ENCODE measurements at places on chromosomes 3 and 15.

GRCh38 chr3:38605981-38606380, 43.5 kb downstream of the SCN5A start:
- DNase-seq: no peak

DNA sequence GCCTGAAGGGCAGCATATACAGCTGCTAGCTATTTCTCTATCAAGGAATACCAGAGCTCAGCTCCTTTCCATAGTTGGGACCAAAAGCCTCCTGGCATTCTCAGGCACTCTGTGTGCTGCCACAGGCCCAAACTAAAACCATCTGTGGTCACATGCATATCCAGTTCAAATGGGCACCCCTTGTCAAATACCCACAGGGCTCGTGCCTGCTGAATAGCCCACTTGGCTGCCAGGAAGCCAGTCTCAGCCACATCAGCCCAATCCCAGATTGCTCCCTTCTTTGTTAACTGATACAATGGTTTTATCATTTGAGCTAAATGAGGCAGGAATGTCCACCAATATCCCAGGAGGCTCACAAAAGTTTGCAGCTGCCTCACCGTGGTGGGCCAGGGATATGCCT, 13.9 kb downstream of the CCRL2 start:
- no peak for DNase-seq

DNA sequence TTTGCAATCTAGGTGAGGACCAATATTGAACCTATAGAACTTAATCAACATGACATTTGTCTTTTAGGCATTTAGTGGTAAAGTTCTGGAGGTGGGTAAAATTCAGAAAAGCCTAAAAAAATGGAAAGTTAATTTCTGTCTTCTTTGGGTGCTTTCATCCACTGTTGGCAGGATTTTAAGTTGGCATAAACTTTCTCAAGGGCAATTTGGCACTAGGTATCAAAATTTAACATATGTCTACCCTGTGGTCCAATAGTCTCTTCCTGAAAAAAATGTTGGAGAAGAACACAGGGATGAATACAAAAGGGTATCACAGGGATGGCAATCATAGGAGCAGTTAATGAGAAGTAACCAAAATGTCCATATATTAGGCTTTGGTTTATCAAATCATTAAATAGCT, 227.0 kb upstream of the WNT5A start:
- no peak for DNase-seq

DNA sequence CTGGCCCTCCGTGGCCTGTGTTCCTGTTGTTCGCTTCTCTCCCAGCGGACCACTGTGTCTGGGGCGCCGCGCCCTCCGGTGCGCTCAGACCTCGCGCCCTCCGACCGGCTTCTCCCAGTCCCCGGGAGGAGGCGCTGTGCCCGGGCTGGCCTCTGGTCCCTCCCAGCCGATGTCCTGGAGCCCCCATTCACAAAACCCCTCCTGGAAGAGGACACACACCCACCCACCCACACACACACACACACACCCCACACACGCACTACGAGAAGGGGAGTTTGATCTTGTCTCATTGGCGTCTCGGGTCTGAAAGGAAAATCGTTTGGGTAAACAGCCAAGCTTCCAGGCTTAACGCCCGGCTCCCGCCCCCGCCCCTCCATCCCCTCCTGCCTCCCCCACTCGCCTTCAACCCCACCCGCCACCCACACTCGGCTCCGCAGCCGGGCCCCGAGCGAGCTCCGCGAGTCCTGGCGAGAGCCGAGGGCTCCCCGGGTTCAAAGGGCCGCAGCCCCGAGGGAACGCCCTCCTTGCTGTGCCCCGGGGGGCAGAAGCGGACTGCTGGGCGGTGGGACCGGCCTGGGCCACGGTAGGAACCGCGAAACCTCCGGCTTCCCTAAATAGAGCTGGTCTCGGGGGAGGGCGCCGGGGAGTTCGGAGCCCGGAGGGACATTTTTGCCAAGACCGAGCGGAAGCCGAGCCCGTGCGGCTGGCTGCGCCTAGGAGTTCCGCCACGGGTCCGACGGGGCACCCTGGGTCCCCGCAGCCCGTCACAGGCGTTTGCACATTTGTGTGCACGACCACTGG, 23.6 kb downstream of the NR2F2 start:
- no peak for DNase-seq

- no peak for DNase-seq
These were observed 304.5 kb downstream of the OTOL1 start for GRCh38 chr3:161800985-161801559.

GRCh38 chr3:133862161-133862560, 33.5 kb downstream of the RAB6B start:
- no peak for DNase-seq

GRCh38 chr3:129605203-129605921, 1.1 kb downstream of the PLXND1 start:
- peak; percentile 34 for DNase-seq

- no peak for DNase-seq
These were observed 168.9 kb downstream of the KLHL25 start for GRCh38 chr15:85625856-85626255.

DNA sequence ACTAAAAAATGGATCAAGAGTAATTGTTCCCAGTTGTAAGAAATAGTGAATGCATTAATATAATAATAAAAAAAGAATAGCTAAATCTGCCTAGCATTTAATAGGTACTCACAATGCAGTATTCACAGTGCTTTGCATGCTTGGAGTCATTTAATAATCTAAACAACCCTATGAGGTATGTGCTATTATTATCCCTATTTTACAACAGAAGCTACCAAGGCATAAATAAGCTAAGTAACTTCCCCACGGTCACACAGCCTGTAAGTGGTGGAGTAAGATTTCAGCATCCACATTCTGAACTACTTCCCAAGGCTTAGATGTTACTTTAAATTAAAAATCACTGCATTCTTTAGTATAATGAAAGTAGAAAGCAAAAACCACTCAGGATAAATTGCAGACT, 102.9 kb downstream of the PLCH1 start:
- DNase-seq: no peak

DNA sequence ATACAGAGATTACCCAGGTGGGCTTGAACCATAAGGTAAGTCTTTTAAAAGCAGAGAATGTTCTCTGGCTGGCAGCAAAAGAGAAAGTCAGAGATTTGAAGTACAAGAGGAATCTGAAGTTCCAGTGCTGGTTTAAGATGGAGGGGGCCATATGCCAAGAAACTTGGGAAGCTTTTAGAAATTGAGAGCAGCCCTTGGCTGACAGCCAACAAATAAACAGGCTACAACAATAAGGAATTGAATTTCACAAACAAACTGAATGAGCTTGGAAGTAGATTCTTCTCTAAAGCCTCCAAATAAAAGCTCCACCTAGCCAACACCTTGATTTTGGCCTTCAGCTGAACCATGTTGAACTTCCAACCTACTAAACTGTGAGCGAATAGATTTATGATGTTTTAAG, 85.7 kb downstream of the TRIM42 start:
- DNase-seq: no peak

DNA sequence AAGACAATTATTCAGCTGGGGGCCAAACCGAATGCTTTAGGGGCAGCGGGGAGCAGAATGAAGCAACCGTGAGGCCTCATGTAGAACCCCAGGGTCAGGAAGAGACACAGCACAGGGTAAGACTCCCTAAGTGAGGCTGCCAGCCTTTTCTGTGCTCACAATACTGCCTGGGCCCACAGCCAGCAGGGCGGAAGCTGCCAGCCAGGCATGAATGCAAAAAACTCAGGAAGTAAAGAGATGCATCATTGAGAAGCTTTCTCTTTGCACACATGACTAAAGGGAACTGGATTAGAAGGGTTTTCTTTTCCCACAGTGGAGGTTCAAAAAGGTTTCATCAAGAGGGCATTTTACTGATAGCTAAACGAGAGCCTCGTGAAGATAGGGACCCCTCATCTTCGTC, 33.3 kb downstream of the CA12 start:
- no peak for DNase-seq

DNA sequence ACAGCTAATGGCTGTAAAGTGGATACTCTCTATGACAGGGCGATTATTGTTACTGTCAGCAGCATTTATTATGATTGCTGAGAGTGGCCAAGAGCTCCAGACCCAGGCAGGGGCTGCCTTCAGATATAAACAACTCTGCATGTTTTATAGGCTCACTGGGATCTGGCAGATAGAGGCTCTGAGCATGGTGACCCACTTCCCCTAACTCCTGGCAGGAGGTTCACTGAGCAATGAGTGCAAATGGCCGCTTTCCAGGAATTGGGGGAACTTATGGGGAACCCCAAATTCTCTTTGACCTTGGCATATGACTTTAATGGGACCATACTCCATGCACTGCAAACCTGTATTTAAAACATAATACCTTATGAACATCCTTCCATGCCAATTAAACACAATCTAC, 59.0 kb downstream of the SCN5A start:
- DNase-seq: no peak

DNA sequence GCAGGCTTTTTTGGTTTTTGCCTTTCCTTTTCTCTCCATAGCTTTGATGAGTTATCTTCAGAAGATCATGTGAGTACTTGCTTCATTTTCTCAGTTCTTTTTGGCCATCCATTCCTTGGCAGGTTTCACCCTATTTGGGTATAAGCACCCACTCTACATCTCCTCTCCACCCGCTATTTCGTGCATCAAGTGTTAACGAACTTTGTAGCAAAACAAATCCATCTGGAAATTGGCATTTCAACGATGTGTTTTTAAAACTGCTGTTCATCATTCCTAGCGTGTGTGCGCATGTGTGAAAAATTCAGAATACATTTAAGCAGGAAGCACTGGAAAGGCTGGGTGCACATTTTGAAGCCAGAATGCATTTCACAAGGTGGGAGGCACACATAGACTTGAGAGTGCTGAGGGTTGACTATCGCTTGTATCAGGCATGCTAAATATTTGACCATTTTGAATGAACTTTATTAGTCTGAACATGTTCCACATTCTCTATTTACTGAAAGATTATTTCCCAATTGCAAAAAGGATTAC, 89.7 kb upstream of the FHIT start:
- no peak for DNase-seq

GRCh38 chr15:44308415-44308814, 19.9 kb downstream of the GOLM2 start:
- DNase-seq: no peak

DNA sequence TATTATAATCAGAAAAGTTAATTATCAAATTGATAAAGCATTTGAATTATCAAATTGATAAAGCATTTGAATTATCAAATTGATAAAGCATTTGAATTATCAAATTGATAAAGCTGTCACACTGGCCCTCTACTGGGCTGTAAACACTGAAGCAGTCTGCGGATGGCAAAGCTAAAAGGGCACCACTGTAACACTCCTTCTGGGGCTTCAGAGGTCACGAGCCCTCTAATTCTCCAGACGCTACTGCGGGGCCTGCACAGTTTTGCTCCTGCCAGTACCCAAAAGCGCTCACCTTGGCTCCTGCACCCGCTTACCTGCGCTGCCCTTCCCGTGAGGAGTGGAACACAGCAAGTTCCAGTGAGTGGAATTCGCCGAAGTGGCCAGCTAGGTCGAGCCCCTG, 409.0 kb upstream of the KCNMB2 start:
- no peak for DNase-seq

DNA sequence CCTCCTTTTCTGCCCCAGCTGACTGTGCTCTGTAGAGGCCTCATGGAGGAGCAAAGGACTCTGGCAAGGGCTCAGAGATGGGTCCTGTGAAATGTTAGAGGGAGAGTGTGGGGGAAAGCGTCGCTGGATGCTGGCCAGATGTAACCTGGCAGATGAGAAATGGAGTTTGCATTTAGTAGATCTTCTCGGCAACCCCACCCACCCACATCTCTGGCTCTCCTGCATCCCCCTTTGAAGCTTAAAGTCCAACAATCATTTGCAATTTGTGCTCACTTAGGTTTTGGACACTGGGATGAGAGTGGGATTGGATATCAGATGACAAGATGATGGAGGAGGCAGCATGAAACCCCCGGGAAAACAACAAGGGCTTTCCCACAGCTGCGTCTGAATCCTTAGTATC, 523.6 kb upstream of the MCTP2 start:
- DNase-seq: no peak

- no peak for DNase-seq
These were observed 26.6 kb upstream of the FAN1 start for GRCh38 chr15:30877070-30877469.

- DNase-seq: no peak
These were observed 14.1 kb upstream of the HRH1 start for GRCh38 chr3:11140030-11140712.

- peak; percentile 48 for DNase-seq
These were observed 72.6 kb upstream of the TNFSF10 start for GRCh38 chr3:172595664-172596393.

GRCh38 chr3:193250492-193250891, 9.5 kb downstream of the PLAAT1 start:
- DNase-seq: no peak

GRCh38 chr15:80163217-80163616, 10.4 kb downstream of the FAH start:
- no peak for DNase-seq

DNA sequence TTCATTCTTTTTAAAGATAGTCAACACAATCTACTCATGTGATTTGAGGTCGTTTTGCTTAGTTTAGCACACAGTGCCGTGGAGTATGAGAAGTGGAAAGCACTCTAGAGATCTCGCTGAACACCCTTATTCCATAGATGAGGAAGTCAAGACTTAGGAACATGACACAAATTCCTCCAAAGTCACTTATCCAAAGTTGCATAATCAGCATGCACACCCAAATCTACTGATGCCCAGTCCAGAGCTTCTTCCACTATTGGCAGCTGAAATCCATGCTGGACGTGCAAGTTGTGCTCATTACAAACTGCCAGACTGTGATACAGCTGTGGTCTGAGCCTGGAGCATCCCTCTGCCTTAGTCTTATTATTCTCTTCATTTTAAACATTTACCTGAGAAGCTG, 83.5 kb upstream of the ZNF280D start:
- DNase-seq: no peak

- no peak for DNase-seq
These were observed 6.6 kb downstream of the TMEM212 start for GRCh38 chr3:171849617-171850319.

Measured in NCI-H1436 (cell line).